ENCODE measurements at places on chromosomes 3 and 15.

- DNase-seq: no peak
Measured at GRCh38 chr3:36689560-36689959, 74.8 kb downstream of the DCLK3 start.

GRCh38 chr3:52547143-52547542 is 10.7 kb downstream of the UQCC5 start:
- DNase-seq: no peak

DNA sequence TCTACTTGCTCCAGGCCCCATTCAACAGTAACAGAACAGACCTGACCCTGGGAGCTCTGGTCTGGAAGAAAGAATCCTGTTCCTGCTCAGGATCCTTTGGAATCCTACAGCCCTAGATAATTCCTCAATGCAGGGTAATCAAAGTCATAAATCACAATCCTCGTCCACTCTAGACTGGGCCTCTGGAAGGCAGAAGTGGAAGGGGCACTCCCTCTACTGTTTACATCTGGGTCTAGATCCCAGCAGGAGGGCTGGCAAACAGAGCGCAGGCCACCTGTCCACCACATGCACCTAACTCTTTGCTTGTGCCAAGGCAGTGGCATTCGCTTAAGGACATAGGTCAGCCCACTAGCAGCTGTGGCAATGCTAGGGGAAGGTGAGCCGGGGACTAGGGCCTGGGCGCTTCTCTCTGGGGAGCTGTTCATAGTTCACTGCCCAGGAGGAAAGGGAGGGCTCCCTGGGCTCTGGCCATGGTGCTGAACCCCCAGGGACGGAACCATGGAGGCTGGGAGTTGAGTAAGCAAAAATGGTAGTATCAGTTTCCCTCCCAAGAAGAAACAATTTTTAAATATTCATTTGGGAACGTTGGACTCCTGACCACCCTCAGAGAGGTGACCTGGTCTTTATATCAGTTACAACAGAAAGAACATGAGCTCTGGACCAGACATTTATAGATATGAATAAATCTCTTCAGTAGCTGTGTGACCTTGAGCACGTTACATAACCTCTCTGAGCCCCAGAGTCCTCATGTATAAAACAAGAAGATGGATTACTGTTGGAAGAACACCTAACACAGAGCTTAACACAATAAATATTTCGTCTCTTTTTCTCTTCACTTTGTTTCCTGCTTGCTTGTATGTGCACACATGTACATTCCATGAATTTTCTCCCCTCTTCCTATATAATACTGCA is 90.2 kb downstream of the NTRK3 start:
- peak; percentile 40 for DNase-seq

- no peak for DNase-seq
Measured at GRCh38 chr3:12998648-12999047, 74.6 kb downstream of the IQSEC1 start.

Data from mesothelial cell of epicardium (in vitro differentiated cells).